ENCODE measurements at places on chromosomes 5 and 9.

- no peak for DNase-seq
Observed at GRCh38 chr9:110257097-110257841, 962 bp upstream of the TXN start.

DNA sequence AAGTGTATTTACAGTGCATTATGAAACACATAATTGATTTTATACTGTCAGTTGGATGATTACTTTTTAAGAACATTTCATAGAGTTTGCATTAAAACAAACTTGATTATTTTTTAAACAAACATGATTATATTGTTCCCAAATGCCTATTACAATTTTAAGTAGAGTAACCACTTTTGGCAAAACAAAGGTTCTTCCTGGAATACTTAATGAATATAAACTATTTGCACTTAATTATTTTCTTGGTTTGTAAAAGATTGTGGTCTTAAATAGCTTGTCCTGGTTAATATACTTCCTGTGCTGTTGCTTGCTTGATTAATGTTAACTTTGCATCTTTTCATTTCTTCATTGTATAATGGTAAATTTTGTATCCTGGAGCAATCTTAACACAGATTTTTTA, 180.0 kb downstream of the CDH12 start:
- no peak for DNase-seq

GRCh38 chr5:176731506-176732160, 78.7 kb upstream of the UNC5A start:
- no peak for DNase-seq

GRCh38 chr9:83583151-83584014, 39.6 kb upstream of the IDNK start:
- peak; percentile 23 for DNase-seq

DNA sequence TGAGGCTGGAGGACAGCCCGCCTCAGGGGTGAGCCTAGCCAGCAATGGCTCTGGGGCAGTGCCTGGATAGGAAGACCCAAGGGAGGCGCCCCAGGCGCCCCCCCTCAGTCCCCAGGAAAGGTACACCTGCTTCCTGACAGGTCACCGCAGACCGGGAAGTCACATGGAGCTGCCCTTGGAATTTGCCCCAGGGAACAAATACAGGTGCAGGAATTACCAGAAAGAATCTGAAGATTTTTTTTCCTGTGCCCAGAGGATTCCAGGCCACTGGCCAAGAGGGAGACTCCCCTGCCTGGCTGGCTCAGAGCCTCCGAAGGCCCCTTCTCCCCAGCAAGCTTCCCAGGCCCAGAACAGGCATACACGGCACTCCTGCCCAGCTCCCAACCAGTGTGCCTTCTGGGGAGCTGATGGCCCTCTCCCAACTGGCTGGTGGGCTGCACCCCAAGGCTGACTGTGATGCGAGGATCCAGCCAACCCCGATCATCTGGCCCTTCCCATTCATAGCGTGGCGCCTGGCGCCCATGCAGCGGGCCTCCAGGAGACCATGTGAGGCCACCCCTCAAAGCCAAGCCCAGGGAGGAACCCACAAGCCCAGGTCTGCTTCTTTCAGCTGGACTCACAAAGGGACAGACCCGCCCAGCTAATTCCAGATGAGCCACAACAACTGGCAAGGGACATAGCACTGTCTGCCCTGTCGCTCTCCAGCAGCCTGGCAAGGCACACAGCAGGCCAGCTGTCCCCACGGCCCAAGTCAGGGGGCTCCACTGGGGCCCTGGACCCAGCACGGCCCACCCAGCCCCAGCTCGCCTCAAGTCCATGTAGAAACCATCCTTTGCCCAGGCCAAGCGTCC, 2.3 kb downstream of the TPRN start:
- DNase-seq: no peak

DNA sequence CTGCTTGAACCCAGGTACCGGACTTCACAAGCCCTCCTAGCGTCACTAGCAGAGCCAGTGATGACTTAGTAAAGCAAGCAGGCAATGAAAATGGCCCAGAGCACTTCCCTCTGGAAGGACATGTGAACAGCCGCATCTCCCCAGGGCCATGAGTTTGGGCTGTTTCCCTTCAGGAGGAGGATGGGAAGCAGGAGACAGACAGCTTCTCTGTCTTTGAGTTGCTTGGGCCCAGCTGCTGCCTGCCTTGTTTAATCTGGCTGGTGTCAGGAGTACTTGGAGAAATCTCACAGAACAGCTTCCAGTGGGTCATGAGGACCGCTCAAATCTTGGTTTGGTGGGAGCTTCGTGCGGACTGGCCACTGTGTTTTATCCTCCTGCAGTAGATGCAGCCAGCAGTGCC, 25.4 kb upstream of the WWC1 start:
- no peak for DNase-seq

DNA sequence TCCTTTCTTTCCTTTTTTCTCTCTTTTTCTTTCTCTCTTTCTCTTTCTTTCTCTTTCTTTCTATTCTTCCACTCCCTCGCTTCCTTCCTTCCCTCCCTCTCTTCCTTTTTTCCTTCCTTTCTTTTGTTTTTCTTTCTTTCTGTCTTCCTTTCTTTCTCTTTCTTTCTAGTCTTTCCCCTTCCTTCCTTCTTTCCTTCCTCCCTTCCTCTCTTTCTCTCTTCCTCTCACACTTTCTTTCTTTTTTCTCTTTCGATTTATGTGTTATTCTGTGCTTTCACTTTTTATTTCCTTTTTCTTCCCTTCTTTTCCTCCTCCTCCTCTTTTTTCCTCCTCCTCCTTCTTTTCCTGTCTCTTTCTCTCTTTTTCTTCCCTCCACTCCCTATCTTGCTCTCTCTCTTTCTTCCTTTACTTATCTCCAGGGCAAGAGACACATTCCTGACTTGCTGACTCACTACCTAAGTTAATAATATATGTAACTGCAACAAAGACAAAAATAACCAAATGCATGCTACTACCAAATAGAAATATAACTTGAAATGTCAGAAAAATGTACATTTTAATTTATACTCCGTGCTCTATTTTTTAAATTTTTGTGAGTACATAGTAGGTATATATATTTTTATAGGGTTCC, 445.5 kb downstream of the GABRG2 start:
- no peak for DNase-seq

GRCh38 chr9:134363450-134363849, 37.2 kb downstream of the RXRA start:
- no peak for DNase-seq

GRCh38 chr5:150660108-150660831, 781 bp upstream of the MYOZ3 start:
- DNase-seq: no peak

- no peak for DNase-seq
Observed at GRCh38 chr9:976943-977837, 735 bp downstream of the DMRT3 start.

DNA sequence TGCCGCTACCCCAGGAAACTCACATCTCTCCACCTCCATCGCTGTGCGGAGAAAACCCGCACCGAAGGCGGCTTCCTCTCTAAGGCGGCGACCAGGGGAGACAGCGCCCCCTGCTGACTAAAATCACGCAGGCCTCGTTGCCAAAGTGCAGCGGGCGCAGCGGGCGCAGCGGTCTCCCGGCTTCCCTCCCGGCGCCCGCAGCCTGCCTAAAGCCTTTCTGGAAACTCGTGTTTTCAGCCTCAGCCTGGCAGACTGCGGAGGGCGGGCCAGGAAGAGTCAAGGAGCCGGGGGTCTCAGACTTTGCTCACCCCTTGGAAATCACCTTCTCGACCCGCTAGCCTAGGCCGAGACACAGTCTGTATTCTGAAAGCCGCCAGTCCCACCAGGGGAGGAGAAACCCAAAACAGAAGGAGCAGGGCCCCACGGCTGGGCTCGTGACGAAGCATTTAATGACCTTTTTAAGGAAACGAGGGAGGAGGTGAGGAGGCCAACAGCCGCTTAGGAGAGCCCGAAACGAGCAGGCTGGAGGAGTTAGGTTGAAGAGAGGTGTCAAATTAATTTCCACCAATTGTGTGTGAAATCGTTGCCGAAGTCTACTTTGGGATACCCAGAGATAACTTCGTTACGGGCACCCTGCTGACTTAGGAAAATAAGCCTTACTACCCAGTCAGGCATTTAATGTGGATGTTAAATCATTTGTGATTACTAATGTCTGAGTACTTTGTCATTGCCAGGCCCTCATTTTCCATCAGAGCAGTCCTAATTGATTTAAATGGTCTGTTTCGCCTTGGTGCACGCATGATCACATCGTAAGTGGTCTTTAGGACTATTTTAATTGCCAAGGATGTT, 7.3 kb upstream of the FOXB2 start:
- peak; percentile 69 for DNase-seq

DNA sequence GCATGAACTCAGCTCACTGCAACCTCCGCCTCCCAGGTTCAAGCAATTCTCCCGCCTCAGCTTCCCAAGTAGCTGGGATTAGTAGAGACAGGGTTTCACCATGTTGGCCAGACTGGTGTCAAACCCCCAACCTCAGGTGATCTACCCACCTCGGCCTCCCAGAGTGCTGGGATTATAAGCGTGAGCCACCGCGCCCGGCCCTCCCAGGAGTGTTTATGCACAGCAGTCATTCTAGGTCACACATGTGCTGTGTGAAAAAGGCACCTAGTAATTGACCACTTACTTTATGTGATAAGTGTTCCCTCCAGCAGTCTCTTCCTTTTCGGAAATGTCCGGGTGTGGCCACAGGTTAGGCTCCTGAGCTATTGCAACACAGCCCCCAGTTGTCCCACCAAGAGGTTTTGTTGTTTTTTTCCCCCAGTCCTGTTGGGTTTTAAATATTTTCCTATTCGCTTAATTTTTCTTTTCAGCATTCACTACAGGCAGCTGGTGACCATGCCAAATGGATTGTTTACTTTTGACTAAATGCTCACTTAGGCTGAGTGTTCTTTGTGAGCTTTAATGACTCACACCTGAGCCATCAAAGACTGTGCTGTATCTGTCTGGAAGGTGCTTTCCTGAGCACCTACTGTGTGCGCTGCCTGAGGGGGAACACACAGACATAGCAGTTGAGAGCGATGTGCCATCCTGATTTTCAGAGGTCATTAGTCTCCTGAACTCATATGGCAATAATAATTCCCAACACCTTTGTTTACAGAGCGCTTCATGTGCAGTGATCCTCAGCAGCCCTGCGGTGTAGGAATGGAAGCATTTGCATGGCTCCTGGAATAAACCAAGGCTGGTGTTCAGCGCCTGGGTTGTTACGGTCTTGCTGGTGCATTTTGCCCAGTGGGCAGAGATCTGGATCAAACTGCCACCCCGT, 94.3 kb downstream of the MVB12B start:
- DNase-seq: no peak

GRCh38 chr5:135823881-135824280, 10.6 kb upstream of the SLC25A48 start:
- no peak for DNase-seq

- DNase-seq: no peak
Observed at GRCh38 chr5:82640916-82641315, 362.8 kb upstream of the RPS23 start.

DNA sequence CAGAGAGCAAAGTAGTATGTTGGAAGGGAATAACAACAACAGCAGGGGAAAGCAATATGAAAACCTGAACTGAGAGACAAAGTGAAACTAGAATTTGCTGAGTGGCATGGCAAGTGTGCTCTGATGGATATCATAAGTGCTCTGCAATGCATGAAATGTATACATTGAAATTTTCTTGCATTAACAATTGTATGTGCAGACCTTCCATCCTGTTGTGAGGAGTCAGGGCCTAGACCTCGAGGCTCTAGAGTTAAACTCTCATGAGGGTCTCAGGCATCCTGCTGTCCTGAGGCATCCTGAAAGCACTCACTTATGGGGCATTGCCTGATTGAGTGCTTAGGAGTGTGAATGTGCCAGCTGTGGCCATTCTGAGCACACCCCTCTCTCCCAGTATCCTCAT, 1.1 kb downstream of the ECM2 start:
- peak; percentile 17 for DNase-seq

- no peak for DNase-seq
Observed at GRCh38 chr5:135242021-135242865, 156.8 kb downstream of the MACROH2A1 start.

Data from activated CD4-positive, alpha-beta T cell treated with anti-CD3 and anti-CD28 coated beads, Interleukin-2, amount 50 U/mL, for 16 hours (primary cell).